ENCODE measurements at places on chromosomes 5 and 9. TPM values are rescaled to one million over a fixed set of nuclear protein-coding genes. Genes with fewer than 3 reads are reported as not detected.

Gene AGXT2
- not detected for total RNA-seq

DNA sequence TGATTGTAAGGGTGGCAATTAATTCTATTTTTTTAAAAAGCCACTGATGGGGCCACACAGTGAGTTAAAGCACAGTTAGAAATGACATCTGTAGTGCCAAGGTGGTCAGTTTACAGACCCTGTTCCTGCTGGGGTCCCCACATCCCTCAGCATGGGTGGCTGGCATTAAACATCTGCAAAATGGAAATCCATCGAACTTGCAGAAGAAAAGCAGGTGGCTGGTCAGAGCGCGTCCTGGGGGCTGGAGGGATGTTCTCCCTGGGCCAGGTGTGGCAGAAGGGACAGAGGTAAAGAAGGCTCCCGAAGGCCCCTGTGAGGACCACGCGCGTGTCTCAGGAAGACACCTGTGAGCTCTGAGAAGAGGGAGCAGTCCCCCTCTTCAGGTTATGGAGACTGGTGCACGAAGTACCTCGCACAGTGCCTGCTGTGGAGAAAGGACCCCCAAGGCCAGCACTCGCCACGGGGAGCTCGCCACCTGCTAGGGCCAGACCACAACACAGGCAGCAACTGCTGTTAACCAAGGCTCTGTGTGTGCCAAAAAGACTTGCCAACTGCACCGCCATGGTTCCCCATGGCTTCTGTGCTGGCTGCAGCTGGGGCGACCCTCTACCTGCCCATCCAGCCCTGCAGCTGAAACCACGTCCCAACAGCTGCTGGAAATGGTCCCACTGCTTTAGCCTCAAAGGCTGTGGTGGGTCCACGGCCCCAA lies 65.2 kb downstream of the RASGEF1C start:
- no peak for DNase-seq

Gene IL13
- 0.72 TPM for total RNA-seq

- no peak for DNase-seq
These were observed 16.3 kb downstream of the GALNT12 start for GRCh38 chr9:98823666-98824334.

Gene PCDHGA6
- total RNA-seq = 0.09 TPM
